ENCODE measurements at places on chromosomes 1 and 21.
A peak's percentile ranks its signal among the peaks of the same experiment; 100 is the strongest.

DNA sequence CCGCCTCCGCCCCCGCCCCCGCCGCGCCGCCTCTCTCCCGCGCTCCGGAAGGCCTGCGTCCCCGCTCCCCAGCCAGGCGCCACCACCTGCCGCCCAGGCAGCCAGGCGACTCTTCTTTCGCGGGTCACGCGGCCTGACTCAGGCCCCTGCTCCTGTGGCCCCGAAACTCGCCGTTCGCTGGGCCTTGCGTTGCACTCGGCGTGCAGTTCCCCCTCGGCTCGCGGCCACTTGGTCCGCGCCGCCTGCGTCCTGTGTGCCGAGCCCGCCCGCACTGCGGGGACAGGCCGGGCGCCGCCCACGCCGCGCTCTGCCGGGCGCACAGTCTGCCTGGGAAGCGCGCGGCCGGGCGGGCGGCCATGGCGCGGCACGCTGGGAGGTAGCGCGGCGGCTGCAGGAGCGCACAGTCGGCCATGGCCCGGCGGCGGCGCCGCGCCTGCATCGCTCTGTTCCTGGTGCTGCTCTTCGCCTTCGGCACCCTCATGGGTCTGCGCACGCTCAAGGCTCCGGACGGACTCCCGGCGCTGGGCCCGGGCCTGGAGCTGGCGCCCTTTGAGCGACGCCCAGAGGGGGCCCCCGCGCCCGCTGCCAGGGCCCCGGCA lies at the start of gene MANEAL:
TSS of gene MANEAL (plus strand) at position 75 of the 599 bp plus-strand sequence. CDS start at position 411, 336 bp downstream.
- DNase-seq: no peak

DNA sequence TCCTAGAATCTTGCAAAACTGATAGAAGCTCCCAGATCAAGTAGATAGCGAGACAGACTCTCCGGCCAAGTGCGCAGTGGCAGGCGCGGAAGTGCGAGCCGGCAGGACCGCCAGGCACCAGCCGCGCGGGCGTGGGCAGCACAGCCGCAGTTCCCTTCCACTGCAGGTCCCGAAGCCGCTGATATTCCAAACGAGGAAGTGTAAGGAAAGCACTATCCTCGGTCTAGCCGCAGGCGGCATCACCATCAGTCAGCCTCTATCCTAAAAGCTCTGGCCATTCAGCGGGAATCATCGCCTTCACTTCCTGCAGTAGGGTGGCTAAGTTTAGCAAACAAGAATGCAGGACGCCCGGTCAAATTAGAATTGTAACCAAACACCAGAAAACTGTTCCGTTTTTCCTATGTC lies 710 bp downstream of the GLRX2 start:
- DNase-seq: peak; percentile 41

GRCh38 chr1:39926820-39927219 lies 25.1 kb upstream of the MYCL start:
- DNase-seq: no peak

GRCh38 chr1:64019818-64020217 lies 183.6 kb upstream of the UBE2U start:
- no peak for DNase-seq

- no peak for DNase-seq
Observed at GRCh38 chr21:46093668-46094400, 4.1 kb upstream of the COL6A2 start.

DNA sequence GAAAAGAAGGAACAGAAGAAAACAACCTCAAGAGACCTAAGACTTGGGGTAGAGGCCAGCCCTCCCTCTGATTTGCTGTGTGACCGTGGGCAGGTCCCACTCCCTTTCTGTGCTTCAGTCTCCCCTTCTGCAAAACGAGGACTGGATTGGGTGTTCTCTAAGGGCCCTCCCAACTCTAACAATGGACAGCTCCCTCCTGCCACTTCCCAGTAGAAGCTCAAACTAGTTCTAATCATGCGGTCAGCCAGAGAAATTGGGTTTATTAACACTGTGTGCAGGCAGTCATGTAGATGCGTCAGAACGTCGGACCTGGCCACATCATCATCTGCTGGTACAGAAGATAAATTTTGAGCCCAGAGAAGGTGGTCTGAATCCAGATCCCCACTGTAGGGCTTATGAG lies 1.6 kb upstream of the PADI4 start:
- DNase-seq: no peak

- peak; percentile 81 for DNase-seq
Observed at GRCh38 chr1:152052606-152053005, 15.8 kb upstream of the S100A11 start.

DNA sequence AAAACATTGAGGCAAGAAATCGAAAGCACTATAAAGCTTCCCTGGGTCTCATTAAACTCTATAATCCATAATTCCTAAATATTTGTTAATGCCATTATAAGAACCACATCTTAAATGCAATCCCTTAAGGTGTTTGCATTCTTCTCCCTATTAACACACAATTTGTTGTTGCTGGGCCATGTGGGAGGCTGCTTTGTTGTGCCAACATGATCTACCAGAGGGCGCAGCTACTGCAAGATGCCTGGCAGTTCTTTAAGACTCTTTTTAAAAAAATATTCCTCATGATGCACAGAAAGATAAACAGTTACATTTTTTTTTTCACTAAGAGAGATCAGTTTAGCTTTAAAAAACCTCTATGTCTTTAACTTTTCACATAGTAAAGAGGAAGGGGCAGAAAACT lies 39.0 kb upstream of the BCAS2 start:
- DNase-seq: no peak

GRCh38 chr1:161484613-161485012 lies 20.6 kb upstream of the FCGR2A start:
- DNase-seq: no peak

- no peak for DNase-seq
Observed at GRCh38 chr1:7582460-7582972, 188.6 kb upstream of the VAMP3 start.

DNA sequence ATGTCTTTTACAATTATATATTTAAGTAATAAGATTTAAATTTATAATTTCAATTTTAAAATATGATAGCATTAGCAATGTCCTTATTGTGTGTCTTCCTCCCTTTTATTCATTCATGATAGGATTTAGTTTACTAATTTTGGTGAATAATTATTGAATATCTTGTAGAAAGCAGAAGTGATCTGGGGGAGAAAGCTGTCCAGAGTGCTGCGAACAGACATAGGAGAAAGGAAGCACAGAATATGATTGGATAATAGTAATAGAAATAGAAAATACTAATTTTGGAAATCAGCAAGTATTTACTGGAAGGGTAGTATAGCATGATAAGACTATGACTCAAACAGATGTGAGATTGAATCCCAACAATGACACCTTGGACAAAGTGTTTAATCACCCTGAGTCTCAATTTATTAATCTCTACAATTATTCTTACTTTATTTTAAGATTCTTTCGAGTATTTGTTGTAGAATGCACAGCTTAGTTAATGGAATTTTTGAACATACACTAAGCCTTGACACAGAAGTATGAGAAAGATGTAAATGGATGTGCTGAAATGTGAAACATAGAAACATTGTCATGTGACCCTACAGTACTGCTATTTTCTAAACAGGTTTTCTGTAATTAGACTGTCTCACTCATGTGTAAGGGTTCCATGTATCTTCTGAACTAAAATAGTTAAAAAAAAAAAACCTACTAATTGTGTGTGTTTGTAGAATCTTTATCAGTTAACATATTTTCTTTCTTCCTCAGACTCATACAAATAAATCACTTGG lies 7.9 kb downstream of the SH3GLB1 start:
- no peak for DNase-seq

- no peak for DNase-seq
Observed at GRCh38 chr1:55289614-55290013, 74.5 kb upstream of the USP24 start.

- DNase-seq: no peak
Observed at GRCh38 chr1:6688757-6689156, 12.9 kb downstream of the DNAJC11 start.

DNA sequence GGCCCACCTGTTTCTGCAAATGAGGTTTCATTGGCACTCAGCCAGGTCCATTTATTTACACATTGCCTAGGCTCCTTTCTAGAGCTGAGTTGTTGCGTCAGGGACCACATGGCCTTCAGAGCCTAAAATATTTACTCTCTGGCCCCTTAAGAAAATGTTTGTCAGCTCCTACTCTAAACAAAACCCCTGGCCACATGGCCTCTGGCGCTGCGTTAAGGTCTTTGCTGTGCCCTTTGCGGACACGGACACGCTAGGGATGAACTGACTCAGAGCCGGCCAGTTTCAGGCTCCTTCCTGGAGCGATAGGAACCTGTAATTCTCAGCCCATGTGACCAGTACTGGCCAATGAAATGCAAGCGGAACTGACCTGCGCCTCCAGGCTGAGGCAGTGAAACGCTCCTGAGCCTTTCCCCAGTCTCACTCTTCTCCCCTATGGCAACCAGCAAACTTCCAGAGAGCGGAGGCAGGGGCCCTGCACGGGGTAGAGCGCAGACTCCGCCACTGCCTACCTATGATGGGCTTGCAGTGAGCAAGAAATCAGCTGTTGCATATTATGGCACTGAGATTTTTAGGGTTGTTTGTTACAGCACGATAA lies 160.3 kb downstream of the ETS2 start:
- no peak for DNase-seq

- peak; percentile 90 for DNase-seq
Observed at GRCh38 chr1:77683160-77684148, 996 bp upstream of the ZZZ3 start.

- no peak for DNase-seq
Observed at GRCh38 chr1:2372551-2373490, 18.5 kb downstream of the MORN1 start.
